ENCODE measurements at places on chromosomes 5 and 9.
A peak's percentile ranks its signal among the peaks of the same experiment; 100 is the strongest.

DNA sequence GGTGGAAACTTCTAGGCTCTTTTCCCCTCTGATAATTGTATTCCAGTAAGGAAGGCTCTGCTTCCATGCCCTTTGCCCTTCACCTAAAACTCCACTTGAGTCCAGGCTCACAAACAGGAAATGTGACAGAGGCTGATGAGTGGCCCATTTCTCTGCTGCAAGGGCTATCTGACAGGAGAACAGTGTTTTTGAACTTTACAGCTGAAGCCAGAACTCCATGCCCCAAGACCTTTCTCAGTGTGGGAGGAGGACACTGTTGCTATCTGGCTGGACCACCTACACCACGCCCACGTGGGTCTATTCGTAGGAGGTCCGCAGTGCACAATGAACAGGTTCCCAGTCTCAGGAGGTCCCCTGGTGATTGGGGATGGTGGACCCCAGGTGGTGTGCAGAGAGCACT, 13.6 kb downstream of the GGTA1 start:
- DNase-seq = no peak

DNA sequence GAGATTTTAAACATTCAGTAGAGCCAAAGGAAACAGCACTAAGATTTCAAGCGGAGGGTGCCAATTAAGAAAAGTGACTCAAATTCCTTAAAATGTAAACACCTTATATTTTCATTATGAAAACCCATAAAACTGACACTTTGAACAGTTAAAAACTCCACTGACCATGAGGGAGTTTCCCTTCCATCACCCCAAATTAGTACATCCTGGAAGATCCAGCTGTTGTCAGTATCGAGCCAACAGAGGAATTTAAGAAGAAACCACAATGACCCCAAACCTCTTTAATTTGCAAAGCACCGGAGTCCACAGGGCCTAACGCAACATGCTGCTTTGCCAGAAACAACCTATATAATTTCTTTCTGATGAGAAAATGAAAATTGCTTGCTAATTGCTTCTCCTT, 41.3 kb downstream of the ROR2 start:
- DNase-seq = no peak

- DNase-seq = no peak
Measured at GRCh38 chr5:78799266-78800017, 150.9 kb upstream of the LHFPL2 start.

DNA sequence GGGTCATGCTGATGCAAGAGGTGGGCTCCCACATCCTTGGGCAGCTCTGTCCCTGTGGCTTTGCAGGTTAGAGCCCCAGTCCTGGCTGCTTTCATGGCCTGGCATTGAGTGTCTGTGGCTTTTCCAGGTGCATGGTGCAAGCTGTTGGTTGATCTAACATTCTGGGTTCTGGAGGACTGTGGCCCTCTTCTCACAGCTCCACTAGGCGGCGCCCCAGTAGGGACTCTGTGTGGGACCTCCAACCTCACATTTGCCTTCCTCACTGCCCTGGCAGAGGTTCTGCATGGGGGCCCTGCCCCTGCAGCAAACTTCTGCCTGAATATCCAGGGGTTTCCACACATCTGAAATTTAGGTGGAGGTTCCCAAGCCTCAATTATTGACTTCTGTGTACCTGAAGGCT, 150.1 kb downstream of the NNT start:
- DNase-seq = no peak

DNA sequence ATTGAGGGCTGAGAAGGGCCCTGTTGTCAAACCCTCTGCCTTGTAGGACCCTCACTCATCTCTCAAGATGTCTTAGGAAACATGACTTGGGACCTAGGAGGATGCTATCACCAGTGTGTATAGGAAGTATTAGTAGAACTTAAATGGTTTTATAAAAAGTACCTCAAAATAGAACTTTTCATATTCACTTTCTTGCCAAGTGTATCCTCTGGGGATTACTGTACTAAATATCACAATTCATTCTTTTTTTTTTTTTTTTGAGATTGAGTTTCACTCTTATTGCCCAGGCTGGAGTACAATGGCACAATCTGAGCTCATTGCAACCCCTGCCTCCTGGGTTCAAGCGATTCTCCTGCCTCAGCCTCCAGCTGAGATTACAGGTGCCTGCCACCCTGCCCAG, 56.2 kb downstream of the ARHGEF28 start:
- no peak for DNase-seq

DNA sequence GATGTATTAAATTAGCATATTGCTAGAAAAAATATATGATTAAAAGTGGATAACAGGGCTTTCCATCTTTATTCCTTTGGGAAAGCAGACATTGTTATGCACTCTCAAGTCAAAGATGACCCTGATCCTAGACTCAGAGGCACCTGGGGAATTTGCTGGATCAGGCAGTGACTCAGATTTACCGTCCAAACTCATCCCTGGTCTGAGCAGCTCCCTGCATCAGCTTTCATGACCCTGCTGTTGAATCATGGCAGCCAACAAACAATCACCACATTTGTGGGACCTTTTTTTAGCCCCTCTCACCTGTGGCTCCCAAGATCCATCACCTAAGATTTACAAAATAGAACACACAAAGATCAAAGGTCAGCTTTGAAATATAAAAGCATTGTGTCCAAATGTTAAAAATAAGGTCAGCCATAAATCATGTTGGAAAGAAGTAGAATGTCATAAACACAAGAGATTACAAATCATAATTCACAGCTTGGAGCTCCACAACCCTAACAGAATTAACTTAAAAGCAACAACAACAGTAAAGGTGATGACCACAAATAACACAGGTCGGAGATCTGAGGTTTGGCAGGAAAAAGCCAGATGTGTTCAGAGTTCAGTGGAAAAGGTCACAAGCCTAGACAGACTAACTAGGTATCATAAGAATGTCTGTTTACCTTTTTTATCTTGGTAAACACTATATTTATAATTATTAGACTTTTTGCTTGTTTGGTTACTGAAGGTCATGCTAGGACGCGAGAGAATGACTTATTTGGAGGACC, 55.5 kb downstream of the ZFAND5 start:
- no peak for DNase-seq

GRCh38 chr5:67957374-67957773, 258.2 kb upstream of the PIK3R1 start:
- DNase-seq = no peak

GRCh38 chr5:75511435-75512382, at the start of the genes CERT1 and POLK:
Gene CERT1 (minus strand): TSS chr5:75511629. CDS start chr5:75511207, 422 bp downstream.
Gene POLK (plus strand): TSS chr5:75511891.
- peak; percentile 96 for DNase-seq

- DNase-seq = no peak
Measured at GRCh38 chr5:142512043-142513042, 173.5 kb downstream of the FGF1 start.

DNA sequence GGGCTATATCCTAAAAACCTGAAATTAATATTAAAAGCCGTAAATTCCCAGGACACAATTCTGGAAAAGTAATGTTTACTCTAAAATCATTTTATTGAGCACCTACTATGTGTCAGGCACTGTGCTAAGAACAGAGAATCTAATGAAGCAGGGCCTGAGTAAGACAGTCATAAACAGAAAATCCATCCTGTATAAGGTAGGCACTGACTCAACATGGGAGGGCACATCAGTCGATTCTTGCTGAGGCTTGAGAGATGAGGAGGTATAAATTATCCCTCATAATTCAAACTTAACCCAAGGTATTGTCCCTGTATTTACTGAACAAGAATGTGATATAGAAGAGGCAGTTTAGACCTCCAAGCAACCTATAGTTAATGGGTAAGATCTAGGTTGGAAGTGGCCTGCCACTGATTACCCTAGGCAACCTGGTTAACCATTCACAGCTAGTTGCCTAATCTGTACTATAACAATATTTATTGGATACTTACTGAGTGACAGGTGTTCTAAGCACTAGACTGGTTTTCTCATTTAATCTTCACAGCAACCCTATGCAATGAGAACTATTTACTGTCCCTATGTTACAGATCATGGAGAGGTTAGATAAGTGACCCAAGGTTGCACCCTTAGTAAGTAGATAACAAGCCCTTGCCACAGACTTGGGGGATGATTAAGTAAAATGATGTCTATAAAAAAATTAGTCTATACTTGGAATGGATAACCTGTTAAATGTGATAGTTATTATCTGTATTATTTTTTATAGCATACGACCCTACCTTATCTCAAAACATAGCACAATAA, 317.7 kb downstream of the PDE4D start:
- DNase-seq = no peak

DNA sequence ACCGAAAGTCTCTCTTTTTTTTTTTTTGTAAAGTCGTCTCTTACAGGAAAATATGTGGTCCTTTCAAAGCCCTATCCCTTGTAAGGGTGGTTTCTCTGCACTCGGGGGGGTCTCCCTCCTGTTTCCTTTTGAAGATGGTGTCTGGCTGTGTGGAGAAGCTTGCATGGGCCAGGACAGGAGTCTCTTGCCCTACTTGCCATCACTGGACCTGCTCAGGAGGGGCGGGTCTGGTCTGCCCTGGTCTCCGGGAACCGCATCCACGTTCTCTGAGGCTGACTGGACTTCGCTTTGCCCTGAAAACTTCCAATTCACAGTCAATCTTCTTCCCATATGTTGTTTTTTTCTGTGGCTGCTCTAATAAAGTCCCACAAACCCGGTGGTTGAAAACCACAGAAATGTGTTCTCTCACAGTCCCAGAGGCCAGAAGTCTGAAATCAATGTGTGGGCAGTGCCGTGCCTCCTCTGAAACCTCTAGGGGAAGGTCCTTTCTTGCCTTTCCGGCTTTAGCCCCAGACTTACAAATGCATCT, 92.9 kb upstream of the IER5L start:
- DNase-seq = no peak

DNA sequence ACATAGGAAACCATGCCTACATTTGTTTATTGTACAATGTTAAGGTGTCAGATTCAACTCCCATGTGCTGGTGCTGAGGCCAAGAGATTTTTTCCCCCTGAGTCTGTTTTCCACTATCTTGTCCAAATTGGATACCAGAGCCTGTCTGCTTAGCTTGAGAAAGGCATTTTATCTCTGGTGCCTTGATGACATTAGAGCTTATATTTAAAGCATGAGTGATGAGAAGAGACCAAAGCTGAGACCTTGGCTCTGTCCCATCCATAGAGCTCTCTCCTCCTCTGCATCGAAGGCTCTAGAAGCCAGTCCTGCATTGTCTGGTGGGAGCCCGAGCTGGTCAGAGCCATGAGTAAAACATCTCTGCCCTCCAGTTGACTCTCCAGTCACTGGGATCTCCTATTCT, 10.4 kb upstream of the PPP2CA start:
- DNase-seq = no peak

DNA sequence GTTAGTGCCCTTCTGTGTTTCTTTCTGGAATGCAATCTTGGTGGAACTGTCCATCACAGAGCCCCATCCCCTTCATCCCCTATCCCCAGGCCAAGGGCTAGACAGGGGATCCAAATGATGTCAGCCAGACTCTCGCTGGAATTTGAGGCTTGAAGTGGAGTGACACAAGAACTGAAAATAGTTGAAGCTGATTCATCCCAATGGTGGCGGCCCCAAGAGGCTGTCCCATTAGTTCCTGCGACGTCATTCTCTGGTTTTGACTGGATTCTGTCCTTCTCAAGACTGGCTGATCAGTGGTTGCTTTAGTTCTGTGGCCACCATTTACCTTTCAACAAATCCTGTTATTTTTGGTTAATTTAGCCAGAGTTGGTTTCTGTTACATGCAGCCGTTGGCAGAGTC, 59.9 kb downstream of the SUB1 start:
- DNase-seq = no peak

- no peak for DNase-seq
Measured at GRCh38 chr5:149824120-149824519, 94.0 kb downstream of the PPARGC1B start.

DNA sequence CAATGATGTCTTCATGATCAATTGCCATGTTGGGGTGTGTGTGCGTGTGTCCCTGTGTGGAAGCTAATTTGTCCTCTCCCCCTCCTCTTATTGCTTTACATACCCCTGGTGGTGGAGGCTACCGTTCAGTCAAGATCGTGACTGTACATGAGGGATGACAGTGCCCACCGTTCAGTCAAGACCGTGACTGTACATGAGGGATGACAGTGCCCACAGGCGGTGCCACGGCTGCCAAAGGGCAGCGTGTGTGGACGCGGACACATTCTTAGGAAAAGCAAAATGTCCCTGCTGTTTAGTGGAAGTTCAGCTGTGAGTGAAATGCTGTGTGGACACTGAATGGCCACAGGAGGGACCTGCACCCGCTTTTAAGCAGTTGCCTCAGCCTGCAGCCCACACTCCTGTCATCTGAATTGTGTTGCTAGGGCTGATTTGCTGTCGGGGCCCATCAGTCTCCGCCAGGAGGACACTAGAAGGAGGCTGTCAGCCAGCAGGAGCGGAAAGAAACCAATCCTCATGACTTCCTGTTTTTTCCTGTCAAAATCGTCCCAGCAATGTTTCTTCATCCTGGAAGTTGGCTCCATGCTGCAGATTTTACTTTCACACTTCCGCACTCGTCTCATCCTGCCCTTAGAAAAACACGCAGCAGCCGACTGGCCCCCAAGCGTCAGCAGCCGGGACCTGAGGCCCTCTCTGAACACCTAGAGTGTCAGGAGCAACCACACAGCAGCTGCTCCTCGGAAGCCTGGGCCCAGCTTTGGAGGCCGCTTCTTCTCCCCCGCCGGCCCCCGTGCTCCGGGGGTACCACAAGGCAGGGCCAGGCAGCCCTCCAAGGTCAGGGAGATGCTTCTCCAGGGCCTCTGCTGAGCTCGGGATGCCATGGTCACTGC, 9.1 kb downstream of the OR2V1 start:
- DNase-seq = no peak

DNA sequence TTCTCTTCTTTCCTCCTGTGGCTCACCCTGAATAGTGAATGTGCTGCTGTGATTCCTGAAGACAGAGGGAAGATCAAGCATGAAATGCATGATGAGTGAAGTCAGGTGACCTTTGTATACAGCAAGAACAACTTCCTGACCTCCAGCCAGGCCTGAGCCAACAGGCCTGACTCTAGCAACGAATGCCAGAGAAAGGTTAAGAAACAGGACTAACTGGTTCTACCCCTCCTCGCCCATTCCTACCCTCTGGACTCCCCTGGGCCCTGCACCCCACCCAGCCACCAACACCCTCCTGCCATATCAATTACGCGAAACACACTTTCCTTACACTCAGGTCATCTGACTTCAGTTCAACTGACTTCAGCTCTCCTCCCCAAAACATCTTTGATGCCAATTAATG, 4.9 kb downstream of the SUSD1 start:
- no peak for DNase-seq

DNA sequence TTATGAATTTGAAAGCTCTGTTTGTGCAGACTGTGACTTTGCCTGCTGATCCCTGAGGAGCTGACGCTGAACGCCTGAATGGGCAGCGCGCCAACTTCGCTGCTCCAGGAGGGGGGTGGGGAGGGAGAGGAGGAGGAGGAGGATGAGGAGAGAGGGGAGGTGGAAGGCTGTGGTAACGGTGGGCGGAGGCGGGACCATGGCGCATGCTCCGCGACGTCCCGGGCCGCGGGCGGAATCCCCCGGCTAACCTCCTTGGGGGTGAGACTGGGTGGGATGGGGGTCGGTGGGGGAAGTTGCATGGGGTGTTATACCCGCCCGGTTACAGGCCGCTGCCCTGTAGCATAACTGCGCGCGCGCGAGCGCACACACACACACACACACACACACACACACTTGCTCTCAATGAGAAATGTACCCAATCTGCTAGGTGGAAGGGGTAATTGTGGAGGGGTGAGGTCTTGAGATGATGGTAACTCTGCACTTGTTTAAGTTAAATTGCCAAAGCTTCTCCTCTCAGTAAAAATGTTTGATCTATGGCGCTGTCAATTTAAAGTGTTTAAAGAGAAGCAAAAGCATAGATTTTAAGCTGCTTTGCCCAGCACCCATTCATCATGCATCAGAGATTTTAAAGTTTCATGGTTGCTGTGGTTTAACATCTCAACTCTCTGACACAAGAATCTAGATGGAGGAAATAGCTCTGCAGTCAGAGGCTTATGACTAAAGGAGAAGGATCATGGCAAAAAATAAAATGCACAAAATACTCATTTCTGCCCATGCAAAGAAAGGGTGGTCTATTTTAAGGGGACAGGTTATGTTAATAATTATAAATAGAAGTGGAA, 76.6 kb upstream of the TBCA start:
- peak; percentile 6 for DNase-seq
